GM23248 (cell line): ENCODE measurements at places on chromosomes 7 and 10. TPM values are rescaled to one million over a fixed set of nuclear protein-coding genes. Genes with fewer than 3 reads are reported as not detected.

GRCh38 chr7:98878365-98879197 lies at the start of gene TRRAP:
Gene TRRAP (plus strand): TSS chr7:98878532. CDS start chr7:98881151, 2,619 bp downstream.
- DNase-seq, result peak; percentile 87

Gene COL26A1
- not detected in 2 replicates for polyA plus RNA-seq

- no peak for DNase-seq
These were observed 24.9 kb downstream of the CYP17A1 start for GRCh38 chr10:102812231-102812876.

GRCh38 chr7:3134745-3135144 lies 91.1 kb upstream of the CARD11 start:
- no peak for DNase-seq

DNA sequence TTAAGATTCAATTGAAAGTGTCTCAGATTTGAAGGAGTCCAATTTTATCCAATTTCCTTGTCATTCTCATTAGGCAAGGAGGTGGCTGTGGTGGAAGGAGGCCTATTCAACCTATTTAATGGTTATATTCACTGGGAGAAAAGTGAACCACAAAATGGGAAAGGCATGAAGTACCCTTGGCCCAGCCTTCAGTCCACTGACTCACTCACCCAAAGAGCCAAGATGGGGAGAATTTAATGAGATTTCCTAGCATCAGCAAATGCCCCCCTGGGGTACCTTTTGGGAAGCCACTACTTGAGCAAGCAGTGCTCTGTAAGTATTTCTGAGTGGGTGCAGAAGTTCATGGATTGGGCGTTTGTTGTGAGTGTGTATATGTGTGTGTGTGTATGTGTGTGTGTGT lies 144.1 kb downstream of the NRP1 start:
- peak; percentile 36 for DNase-seq

DNA sequence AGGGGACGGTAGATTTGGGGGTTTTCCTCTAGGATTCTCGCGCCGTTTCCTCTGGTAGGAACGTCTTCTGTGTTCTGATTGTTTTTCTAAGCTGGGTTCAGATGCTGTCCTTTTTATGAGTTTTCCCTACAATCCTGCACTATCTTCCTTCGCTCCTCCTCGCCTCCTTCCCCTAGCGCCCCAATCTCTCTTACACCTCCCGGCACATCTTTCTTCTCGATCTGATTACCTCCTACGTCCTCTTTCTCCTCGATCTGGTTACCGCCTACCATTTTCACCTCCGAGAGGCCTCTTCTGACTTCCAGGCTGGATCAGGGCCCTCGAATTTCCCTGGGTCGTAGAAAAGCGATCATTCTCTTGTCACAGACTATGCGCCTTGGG lies 413 bp downstream of the BUD31 start:
- DNase-seq, result peak; percentile 57

DNA sequence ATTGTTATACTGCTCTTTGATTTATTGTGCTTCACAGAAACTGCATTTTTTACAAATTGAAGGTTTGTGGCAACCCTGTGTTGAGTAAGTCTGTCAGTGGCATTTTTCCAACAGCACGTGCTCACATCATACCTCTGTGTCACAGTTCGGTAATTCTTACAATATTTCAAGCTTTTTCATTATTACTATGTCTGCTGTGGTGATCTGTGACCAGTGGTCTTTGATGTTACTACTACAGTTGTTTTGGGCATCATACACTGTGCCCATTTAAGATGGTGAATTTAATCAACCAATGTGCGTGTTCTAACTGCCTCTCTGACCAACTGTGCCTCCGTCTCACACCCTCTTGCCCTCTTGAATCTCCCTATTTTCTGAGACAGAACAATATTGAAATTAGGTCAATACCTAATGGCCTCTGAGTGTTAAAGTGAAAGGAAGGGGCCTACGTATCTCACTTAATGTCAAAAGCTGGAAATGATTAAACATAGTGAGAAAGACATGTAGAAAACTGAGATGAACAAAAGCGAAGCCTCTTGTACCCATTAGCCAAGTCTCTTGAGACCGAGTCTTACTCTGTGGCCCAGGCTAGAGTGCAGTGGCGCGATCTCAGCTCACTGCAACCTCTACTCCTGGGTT lies 20.2 kb upstream of the ASL start:
- DNase-seq, result peak; percentile 82

- peak; percentile 34 for DNase-seq
These were observed 53.5 kb downstream of the DNAJC12 start for GRCh38 chr10:67784474-67784873.

GRCh38 chr10:110625951-110626855 lies 17.9 kb upstream of the RBM20 start:
- DNase-seq, result no peak

- peak; percentile 11 for DNase-seq
These were observed 47.8 kb downstream of the CPEB3 start for GRCh38 chr10:92242910-92243671.

Gene MET
- polyA plus RNA-seq, result 25.3 and 27.6 TPM in 2 replicates

DNA sequence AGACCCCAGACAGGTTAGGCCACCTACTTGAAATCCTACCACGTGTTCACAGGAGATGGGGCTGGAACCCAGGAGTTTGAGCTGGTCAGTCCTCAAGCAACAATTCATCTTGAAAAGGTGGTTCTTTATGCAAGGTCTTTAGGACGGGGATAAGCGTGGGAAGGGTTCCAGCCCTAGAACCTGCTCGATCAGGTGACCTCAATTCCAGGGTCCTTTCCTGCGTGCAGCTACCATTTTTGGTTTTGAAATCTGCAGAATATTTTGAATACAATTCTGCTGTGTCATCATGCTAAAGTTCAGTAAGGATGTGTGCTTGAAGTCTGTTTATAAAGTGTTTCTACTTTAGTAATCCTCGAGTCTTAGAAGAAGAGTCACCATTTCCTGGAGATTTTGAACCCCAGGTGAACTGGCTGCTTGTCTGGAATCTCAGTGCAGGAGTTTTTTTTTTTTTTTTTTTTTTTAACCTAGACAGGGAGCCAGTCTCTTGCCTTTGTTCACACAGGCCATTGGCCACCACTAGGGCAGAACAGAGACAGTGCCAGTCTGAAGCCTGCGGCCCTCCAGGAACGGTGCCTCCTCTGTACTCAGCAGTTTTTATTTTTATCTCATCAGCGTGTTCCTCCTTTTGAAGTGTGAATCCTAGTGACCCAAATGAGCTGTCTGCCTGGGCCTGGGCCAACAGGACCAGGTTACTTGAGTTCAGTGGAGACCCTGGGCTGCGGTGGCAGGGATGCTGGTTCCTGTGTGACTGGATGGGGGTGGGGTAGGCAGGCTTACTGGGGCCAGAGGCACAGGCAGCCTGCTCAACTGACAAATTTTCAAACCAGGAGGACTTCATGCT lies 54.6 kb downstream of the EEPD1 start:
- DNase-seq, result peak; percentile 82

Gene CRYGN
- polyA plus RNA-seq, result not detected in 2 replicates

Gene TYW1B
- 0.75 and 0.98 TPM in 2 replicates for polyA plus RNA-seq

DNA sequence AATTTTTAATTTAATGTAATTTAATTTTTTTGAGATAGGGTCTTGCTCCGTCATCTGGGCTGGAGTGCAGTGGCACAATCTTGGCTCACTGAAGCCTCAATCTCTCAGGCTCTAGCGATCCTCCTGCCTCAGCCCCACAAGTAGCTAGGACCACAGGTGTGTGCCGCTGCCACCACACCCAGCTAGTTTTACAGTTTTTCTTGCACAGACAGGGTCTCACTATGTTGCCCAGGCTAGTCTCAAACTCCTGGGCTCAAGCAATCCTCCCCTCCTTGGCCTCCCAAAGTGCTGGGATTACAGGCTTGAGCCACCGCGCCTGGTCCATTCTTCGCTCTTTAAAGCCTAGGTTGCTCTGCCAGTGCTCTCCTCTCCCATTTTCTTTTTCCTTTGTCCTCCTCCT lies 12.9 kb downstream of the CALML3 start:
- no peak for DNase-seq

Gene SPDYE18
- polyA plus RNA-seq, result not detected in 2 replicates

- DNase-seq, result no peak
These were observed 185.6 kb upstream of the PRSS58 start for GRCh38 chr7:142443216-142444010.

Gene ARMC3
- not detected in 2 replicates for polyA plus RNA-seq

Gene FFAR4
- polyA plus RNA-seq, result not detected in 2 replicates

Gene TMEM236
- not detected in 2 replicates for polyA plus RNA-seq

DNA sequence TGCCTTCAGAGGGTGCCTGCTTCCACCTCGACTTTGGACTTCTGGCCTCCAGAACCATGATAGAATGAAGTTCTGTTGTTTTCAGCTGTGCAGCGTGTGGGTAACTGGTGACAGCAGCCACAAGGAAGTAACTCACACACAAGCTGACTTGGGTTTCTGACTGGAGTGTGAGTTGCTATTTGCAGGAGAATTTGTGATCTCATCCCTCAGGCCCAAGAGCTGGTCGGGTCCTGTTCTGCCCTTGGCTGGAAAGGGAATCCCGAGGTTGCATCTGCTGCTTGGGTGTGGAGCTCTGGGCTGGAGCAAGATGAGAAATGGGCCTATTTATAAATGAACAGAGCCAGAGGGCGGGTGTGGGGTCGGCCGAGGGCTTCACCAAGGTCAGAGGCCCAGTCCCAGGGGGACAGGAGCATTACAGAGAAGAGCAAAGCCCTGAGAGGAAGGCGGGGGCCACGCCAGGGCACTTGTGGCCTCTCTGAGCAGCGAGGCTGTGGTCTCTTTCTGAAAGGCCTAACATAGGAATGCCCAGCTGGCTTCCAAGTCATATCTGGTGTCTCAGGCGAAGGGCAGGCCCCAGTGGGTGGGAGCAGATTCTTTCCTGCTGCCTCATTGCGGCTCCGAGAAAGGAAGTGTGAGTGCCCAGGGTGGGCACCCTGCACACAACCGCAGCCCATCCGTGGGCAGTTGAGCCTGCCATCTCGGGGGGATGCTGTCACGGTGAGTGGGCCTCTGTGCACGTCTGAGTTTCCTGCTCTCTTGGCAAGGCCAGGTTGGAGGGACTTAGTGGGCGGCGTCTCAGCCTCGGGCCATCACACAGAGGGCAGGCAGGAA lies 26.5 kb upstream of the C10orf71 start:
- DNase-seq, result peak; percentile 87

DNA sequence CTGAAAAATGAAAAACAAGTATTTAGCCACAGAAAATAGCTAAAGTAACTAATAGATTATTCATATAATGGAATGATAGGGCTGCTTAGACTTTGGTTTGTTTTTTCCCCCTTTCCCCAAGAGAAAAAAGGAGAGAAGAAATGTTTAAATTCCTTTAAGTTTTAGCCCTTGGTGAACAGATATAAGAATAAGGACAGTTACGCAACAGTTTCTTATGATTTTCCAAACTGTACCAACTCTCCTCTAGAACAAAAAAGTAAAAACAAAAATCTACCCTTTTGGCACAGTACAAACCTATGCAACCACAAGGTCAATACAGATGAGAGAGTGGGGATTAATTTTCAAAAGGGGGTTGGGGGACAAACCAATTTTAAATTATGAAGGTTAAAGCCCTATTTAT lies 227.7 kb downstream of the CHCHD3 start:
- no peak for DNase-seq

DNA sequence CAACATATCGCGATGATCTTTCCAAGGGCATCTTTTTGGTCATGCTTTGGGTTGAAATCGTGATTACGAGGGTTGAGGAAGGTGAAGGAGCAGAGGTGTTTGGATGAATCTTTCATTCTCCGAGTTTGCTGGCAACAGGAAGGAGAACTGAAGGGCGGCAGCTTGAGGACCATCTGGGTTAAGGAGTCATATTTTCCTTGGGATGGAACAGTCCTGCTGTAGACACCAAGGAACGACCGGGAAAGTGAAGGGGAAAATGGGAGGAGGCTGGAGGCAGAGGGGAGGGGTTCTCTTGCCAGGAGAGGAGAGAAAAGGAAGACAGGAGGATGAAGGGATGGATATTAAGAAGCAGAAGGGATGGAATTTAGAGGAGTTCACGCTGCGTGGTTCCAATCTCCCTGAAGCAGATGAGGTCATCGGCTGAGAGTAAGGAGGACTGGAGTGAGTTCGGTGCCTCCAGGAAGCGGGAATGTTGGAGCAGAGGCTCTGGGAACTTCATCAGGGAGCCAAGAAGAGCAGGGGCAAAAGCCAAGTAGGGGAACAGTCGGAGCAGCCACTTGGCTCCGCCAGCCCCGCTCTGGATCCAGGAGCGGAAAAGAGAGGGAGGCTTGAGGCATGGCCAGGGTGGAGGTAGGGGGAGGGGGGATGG lies 116.6 kb upstream of the GALNT17 start:
- no peak for DNase-seq

Gene NAT16
- polyA plus RNA-seq, result not detected in 2 replicates

Gene SFTPD
- 0.24 and 0.46 TPM in 2 replicates for polyA plus RNA-seq

DNA sequence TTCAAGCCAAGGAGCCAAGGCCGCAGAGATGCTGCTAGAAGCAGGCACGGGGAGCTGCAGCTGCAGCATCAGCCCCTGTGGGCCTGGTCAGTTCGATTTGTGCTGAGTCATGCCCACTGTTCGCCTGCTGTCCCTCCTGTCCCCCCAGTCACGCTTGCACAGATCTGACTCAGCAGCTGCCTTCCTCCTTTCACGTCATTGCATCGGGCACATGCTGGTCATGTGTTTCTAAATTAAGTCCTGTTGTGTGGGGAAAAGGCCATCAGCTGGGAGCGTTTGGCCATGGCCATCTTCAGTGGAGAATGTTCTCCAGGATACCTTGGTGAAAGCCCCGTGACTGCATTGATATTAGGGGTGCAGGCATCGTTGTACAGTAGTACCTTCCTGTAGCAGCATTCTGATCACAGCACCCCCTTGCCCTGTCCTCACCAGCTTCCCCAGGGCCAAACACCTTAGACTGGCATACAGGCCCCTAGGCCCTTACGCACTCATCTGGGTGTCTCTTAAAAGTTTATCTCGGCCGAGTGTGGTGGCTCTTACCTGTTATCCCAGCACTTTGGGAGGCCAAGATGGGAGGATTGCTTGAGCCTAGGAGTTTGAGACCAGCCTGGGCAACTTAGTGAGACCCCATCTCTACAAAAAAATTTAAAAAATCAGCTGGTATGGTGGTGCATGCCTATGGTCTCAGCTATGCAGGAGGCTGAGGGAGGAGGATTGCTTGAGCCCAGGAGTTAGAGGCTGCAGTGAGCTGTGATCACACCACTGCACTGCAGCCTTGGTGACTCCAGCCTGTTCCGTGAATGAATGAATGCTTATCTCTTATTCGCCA lies 23.2 kb downstream of the POR start:
- peak; percentile 96 for DNase-seq

DNA sequence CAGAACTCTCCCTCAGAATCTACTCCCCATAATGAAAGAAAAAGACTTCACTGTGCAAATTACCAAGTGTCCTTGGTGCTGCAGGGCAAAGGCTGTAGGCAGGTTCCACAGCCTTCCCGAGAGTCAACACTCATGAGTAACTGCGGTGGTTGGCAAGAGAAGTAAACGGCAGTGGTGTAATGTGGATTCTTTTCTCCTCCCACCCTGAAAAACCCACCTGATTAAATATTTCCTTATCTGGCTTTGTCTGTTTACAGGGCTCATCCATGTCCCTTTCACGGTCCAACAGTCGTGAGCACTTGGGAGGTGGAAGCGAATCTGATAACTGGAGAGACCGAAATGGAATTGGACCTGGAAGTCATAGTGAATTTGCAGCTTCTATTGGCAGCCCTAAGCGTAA lies 300.9 kb downstream of the BICC1 start:
- DNase-seq, result no peak

GRCh38 chr10:101066146-101066895 lies 4.5 kb downstream of the KAZALD1 start:
- peak; percentile 93 for DNase-seq

Gene CTNNA3
- not detected in 2 replicates for polyA plus RNA-seq
